Right forelimb (tissue), 1 donor: ENCODE measurements at places on chromosomes 11 and 22.

GRCh38 chr22:19654338-19654987 is 59.8 kb upstream of the SEPTIN5 start:
- DNase-seq = no peak

DNA sequence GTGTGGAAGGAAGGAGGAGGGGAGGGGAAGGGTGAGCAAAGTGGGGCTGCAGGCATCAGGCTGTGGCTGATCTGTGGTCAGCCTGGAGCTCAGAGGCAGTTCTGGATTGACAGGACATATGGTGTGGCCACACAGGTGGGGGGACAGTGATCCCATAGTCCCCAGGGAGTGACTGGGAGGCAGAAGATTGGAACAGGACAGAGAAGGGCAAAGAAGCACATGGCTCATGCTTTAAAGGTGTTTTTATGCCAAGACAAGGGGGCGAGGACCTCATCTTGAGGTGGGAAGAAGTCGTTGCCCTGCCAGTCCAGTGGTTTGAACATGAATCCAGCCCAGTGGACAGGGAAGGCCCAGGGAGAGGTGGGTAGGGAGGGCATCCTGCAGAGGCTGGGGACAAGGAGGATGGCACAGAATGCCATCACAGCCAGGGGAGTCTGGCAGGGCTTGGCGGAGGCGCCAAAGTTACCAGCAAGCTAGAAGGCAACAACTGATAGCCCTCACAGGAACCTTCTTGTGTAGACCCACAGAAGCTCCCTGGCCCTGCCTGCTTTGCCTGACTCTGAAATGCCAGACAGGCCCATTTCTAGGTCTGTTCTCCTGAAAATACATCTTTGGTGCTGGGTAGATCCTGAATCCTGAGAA is 3.1 kb downstream of the BET1L start:
- peak; percentile 17 for DNase-seq

DNA sequence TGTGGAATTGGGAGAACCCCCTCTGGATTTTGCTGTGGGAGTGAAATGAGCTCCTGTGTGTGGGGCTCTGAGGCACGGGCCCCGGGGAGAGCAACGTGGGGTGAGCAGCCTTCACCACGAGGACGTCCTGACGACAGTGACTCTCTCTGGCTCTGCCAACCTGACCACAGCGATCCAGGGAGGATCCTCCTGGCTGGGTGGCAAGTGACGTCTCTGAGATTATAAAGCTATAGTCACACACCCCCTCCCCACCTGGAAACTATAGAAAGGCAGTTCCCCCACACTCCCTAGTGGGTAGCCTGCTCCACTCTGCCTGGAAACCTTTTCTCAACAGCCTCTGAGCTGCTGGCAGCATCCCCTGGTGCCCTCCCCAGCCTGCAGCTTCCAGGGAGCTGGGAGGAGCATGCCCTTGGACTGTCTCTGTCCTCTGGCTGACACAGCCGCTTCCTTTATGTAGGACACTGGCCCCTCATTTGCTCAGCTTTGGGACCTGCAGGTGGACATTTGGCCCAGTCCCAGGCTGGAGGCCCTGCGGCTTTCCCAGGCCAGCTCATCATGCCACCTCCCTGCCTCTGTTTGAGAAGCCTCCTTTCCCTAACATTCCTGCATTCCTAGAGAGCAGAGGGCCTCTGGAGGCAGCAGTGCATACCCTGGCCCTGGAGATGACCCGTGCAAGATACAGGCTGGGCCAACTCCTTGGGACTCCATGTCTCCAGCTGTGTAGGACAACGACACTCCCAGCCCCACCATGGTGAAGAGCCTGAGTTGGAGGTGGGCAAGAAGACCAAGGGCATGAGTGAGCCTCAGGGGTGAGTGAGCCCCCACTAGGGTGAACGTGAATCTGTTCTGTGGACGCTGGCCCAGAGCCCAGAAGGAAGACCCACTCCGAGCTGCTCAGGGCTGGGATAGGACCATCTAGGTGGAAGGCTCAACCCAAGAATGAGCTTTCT is 314.0 kb downstream of the NTM start:
- DNase-seq = peak; percentile 30

- DNase-seq = no peak
Measured at GRCh38 chr11:63610604-63611394, 3.4 kb downstream of the PLAAT3 start.

- no peak for DNase-seq
Measured at GRCh38 chr11:46755962-46756361, 36.9 kb downstream of the F2 start.

GRCh38 chr11:93870616-93871015 is 20.2 kb upstream of the VSTM5 start:
- DNase-seq = no peak

GRCh38 chr11:26958702-26959049 is 35.2 kb upstream of the FIBIN start:
- DNase-seq = no peak

DNA sequence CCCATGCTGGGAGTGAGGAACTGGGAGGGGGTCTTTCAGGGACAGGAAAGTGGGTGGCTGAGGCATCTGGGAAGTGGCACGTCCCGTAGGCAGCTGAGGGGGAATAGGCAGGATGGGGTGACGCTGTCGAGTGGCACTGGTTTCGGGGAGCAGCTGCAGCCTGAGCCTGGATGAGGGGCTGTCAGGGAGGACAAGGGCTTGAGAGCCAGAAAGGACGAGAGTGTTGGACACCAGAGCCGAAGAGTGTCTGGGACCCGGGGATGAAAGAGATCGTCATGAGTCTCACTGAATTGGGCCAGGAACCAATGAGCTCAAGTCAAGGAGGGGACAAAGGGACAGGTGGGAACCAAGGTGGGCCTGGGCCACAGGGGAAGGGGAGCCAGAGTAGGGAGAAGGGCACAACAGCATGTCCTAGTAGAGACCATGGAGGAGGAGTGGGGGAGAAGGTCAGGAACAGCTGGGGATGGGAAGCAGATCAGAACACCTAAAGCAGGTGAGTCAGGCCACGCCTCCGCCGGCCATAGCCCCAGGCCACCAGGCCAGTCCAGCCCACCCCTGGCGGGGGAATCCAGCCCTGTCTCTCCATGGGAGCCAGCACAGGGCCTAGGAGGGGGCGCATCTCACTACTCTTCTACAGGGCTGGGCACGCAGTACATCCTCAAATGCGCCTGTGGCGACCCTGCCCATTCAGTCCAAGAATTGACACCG is 4.2 kb downstream of the RAB3IL1 start:
- peak; percentile 35 for DNase-seq

GRCh38 chr22:32539631-32540421 is 65.2 kb downstream of the FBXO7 start:
- DNase-seq = no peak

DNA sequence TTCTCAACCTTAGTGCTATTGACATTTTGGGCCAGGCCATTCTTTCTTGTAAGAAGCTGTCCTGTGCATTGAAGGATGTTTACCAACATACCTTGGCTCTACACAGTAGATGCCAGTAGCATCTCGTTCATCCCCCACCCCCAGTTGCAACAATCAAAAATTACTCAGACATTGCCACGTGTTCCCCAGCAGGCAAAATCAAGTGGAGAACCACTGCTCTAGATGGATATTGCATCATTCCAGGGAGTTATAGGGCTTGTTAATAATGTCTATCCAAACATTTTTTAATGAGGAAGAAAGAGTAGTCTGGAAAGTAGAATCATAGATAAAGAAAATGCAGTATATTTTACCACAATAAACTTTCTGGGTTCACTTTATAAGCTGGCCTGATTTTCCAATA is 64.1 kb downstream of the PRMT3 start:
- no peak for DNase-seq

DNA sequence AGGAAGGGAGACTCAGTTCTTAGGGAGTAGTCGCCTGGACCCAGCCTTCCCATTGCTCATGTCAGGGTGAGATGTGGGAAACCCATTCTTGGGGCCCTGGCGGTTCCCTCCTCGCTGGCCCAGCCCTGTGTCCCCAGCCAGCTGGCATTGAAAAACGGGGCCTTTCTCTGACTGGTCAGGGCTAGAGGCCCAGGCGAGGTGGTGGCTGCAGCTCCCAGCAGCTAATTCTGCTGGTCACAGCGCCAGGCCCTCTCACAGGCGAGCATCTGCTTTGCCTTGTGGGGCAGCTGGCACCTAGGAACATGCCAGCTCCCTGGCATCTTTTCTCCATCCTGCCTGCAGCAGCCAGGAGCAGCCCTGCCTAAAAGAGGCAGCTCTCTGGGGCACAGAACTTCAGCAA is 20.1 kb downstream of the TSPAN18 start:
- DNase-seq = no peak

DNA sequence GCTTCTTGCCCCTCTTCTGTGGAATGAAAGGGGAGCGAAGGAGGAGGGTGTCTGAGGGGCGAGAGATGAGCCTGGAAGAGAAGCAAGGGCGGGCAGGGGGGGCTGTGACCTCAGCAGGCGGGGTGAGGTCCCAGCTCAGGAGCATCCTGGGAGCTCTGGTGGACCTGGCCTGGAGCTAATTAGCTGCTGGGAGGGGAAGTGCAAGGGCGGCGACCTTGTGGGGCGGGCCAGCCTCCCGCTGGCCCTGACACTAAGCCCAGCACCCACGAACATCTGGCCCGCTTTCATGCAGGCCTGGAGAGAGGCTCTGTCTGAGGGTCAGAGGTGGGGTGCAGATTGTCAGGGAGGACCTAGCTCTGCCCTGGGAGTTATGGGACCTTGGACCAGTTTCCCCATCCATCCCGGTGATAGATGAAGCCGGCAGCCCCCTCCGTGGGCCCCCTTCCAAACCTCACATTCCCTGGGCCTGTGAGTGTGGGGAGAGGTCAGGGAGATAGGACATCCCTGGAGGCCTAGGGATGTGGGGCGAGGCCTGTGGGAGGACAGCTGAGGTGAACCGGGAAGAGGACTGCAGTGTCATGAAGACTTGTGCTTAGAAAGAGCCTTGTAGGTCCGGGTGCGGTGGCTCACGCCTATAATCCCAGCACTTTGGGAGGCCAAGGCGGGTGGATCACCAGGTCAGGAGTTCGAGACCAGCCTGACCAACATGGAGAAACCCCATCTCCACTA is 28.5 kb upstream of the CD82 start:
- no peak for DNase-seq

DNA sequence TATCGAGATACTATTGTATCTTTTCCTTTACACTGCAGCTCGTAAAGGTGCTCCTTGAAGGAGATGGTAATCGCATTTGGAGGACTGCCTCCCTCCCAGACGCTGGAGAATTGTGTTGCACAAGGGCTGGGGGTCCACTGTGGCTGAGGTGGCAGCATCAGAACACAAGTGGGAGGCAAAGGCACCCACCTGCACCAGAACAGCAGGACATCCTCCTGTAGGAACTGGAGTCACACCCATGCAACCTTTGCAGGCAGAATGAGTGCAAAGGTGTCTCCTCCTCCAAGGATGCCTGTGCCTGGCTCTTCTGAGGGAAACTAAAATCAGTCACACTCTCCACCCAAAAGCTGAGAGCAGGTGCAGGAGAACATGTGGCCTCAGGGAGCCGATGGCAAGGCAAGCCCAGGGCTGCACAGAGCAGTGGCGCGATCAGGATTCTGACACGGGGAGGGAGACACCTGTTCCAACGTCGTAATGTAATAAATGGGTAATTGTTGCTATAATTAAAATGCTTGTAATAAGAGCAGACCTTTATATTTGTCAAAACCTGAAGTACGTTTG is 1501.4 kb downstream of the TBC1D22A start:
- DNase-seq = no peak

DNA sequence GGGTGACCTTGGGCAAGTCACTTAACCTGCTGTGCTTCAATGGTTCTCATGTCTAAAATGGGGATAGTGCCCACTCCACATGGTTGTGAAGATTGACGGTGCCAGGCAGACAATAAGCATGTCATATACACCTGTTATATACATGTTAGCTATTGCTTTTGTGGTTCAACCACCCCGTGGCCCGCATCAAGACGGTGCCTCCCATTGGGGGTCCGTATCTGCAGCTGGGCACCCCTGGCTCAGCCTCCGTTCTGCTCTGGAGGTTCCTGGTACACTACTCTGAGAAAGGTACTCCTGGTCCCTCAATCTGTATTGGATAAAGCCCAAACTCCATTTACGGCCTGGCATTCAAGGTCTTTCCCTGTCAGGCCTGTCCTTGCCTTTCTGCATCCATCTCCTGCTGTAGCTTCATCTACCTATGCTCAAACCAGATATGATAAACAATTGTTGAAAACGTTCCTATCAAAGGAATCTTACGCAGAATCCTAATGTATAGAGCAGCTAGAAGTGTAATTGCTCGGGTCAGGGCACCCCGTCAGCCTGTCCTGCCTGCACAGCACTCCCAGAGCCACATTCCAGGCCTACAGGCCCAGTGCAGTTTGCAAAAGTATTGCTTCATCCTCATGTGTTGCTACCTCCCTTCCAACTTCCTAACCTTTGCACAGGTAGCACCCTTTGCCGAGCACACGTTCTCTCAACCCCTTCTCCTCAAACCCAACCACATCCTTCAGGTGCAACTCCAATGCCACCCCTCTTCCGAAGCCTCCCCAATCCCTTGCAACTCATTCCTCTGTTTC is 194.9 kb downstream of the BCR start:
- no peak for DNase-seq

GRCh38 chr22:33573479-33573878 is 346.8 kb downstream of the LARGE1 start:
- DNase-seq = no peak

DNA sequence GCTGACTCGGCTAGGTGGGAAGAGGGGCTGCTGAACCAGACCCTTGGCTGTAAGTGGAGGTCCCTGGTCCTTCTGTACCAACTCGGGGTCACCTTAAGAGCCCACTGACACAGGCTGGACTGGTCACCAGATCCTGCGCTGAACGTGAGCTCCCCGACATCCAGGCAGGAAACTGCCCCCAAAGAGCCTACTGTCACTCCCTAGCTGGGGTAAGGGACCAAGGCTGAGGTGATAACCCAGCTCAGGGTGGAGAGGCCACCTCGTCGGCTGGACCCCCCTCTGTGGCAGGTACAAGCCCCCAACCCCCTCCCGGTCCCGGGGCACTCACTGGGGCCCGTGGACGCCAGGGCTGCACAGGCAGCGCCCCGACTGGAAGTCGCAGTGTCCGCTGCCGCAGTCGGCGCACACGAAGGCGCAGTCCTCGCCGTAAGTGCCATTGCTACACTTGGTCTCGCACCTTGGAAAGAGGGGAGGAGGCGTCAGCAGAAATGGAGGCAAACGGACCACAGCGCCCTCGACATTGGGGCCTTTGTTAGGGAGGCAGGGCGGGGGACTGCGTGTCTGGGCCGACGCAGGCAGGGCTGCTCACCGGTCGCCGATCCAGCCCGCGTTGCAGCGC is 7.4 kb downstream of the SCARF2 start:
- no peak for DNase-seq

GRCh38 chr11:38582756-38583155 is 1984.7 kb upstream of the RAG2 start:
- no peak for DNase-seq

- DNase-seq = peak; percentile 84
Measured at GRCh38 chr22:24146791-24147353, 34.4 kb upstream of the SUSD2 start.

DNA sequence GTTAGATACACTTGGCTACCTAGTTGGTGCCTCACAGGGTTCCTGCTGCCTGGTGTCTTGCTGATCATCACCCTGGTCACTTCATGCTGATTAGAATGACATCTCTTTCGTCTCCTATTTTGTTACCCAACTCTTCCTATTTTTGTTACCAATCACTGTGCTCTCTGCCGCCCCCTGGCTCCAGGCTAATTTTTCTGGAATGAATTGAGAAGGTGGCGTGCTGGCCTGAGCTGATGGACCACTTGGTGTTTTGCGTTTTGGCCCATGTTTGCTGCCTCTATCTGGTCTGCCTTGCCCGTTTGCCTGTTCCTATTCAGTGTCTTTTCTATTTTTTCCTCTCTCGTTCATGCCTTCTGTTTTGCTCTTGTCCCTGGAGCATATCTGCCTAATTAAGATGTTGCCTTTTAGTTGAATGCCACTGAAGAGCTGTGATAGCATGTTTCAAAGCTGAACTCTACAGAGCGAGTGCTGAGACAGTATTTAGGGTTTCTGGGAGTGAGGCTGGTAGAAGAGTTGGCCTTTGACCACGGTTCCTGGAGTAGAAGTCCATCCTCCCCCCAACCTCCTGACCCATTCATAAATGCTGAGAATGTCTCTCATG is 5.9 kb upstream of the ATF4 start:
- no peak for DNase-seq
